B cell (primary cell): ENCODE measurements at places on chromosomes 12 and 14. TPM values are rescaled to one million over a fixed set of nuclear protein-coding genes. Genes with fewer than 3 reads are reported as not detected.

GRCh38 chr12:34626363-34627157 is 604.3 kb downstream of the ALG10 start:
- DNase-seq = no peak
- H3K36me3 ChIP-seq = no peaks in the 10 kb centered on the region
- H3K4me3 ChIP-seq = no peak overlapping the region
- no peaks in the 10 kb centered on the region for H3K27me3 ChIP-seq
- no peaks in the 10 kb centered on the region for H3K4me1 ChIP-seq
- no peak overlapping the region for H3K27ac ChIP-seq

DNA sequence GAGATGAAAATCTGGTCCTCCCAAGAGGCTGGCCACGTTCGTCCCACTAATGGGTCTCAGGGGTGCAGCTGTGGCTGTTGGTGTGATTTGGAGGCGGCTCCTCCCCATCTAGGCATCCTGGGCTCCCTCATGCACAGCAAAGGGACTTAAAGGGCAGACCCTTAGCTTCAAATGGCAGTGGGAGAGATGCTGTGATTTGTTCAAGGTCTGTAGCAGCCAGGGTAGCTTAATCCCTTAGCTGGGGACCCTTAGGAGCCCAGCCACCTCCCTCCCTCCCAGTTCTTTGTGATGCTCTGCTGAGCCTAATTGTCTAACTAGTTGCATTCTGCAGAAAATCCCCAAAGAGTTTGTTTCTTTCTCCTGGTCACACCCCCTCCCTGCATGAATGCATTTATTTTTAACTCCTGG is 18.3 kb downstream of the DYRK4 start:
- H3K36me3 ChIP-seq = no peaks in the 10 kb centered on the region
- no peak overlapping the region for H3K4me3 ChIP-seq
- H3K27ac ChIP-seq = no peak overlapping the region
- no peaks in the 10 kb centered on the region for H3K4me1 ChIP-seq

- no peaks in the 10 kb centered on the region for H3K4me1 ChIP-seq
- no peaks in the 10 kb centered on the region for H3K36me3 ChIP-seq
- H3K27me3 ChIP-seq = no peaks in the 10 kb centered on the region
- no peak overlapping the region for H3K27ac ChIP-seq
Observed at GRCh38 chr14:78592616-78593219, 422.5 kb downstream of the NRXN3 start.

VRTN gene
- not detected in 2 replicates for polyA plus RNA-seq

GRCh38 chr14:69355607-69356281 is 42.4 kb downstream of the ERH start:
- H3K27ac ChIP-seq = no peak overlapping the region
- no peaks in the 10 kb centered on the region for H3K27me3 ChIP-seq
- peaks cover 32% of the 10 kb centered on the region for H3K4me1 ChIP-seq
- H3K36me3 ChIP-seq = no peaks in the 10 kb centered on the region
- no peak for DNase-seq
- no peak overlapping the region for H3K4me3 ChIP-seq

FOS gene
- polyA plus RNA-seq = 3,255 and 4,077 TPM in 2 replicates

LPAR5 gene
- 13.6 and 29.0 TPM in 2 replicates for polyA plus RNA-seq

RIN3 gene
- 57.2 and 62.1 TPM in 2 replicates for polyA plus RNA-seq

DNA sequence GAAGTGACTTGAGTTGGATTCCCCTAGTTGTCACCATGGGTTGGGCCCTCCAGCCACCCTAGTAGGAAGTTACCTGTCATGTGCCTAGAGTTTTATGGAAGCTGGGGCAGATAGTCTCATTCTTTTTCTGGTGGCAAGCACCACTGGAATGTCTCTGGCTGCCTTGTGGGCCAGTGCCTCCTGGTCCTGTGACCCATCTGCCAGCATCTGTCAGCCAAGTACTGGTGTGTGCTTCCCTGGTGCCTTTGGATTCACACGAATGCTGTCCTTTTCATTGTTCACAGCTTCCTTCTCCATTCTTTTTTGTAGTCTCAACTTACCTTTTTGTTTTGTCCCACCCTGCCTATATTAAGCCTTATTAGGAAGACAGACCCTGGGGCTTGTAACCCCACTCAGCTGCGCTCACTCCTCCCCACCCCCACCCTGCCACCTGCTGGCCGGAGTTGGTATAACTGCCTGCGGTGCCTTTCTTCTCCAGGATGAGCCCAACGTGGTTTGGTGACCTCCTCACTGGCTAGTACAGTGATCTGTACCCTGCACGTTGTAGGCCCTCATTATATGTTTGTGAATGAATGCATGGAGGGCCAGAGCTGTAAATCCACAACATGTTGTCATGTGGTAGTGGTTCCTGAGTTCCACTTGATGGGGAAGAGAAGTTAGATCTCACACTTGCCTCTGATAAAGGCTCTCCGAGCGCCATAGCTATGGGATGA is 125.7 kb downstream of the TSPAN9 start:
- peaks cover 36% of the 10 kb centered on the region for H3K4me1 ChIP-seq
- H3K27ac ChIP-seq = no peak overlapping the region
- no peak overlapping the region for H3K4me3 ChIP-seq
- peaks cover 44% of the 10 kb centered on the region for H3K27me3 ChIP-seq
- H3K36me3 ChIP-seq = no peaks in the 10 kb centered on the region
- peak; percentile 55 for DNase-seq

DNA sequence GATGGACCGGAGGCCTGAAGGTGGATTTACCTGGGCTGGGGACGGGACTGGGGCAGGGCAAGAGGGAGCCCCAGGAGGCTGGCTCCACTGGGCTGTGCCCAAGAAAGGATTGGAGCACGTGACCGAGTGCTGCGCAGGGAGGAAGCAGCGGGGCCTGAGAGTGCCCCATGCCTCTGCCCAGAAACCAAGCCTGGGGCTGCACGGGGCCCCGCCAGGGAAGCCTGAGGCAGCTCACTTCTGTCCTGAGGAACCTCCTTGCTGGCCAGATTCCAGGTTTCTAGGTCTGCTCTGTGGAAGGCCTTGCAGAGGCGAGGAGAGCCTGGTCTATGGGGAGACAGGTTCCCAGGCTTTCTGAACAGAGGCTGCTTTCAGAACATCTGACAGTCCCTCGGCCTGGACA is 10.4 kb downstream of the NGB start:
- H3K4me3 ChIP-seq = no peak overlapping the region
- no peak for DNase-seq
- no peak overlapping the region for H3K27ac ChIP-seq

NCOR2 gene
- 24.3 and 25.9 TPM in 2 replicates for polyA plus RNA-seq

DIO3 gene
- polyA plus RNA-seq = 0.09 TPM in 1 of 2 replicates, not detected in the other

DNA sequence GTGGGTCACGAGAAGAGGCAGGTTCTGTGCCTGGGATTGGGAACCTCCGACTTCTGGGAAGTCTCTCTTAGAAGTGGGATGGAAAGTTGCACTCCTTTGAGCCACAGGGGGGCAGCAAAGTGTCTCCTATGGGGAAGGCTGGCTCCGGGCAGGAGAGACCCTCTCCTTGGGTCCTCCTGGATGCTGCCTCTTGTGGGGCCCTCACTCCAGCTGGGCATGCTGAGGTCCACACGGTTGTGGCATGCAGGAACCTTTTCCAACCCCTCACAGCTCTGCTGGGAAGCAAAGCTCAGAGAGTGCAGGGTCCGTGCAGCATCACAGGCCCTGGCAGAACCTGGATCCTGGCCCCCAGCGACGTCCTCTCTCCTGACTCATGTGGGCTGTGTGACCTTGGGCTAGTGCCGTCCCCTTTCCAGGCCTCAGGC is 17.4 kb downstream of the SDSL start:
- H3K36me3 ChIP-seq = no peaks in the 10 kb centered on the region
- H3K4me1 ChIP-seq = no peaks in the 10 kb centered on the region
- H3K27ac ChIP-seq = no peak overlapping the region

OR4E2 gene
- not detected in 2 replicates for polyA plus RNA-seq

MUCL1 gene
- polyA plus RNA-seq = not detected in 2 replicates

DNA sequence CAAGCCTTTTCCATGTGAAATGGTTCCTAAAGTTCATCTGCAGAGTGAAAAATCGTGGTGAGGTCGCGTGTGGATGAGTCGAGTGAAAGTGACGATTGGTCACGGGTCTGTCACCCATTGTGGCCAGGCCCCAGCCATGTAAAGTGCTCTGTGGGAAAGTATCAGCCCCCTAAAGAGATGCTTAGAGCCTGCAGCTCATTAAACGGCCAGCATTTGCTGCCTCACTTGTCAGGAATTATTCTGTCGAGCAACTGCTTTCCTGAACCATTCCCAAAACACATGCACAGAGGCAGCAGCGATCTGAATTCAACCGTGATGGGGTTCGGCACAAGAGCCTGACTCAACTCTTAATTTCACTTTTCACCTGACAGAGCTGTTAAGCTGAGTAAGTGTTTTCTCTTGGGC is 16.0 kb downstream of the DBX2 start:
- H3K27me3 ChIP-seq = no peaks in the 10 kb centered on the region
- DNase-seq = no peak
- no peak overlapping the region for H3K4me3 ChIP-seq
- no peaks in the 10 kb centered on the region for H3K36me3 ChIP-seq

CEBPE gene
- 0.26 and 0.45 TPM in 2 replicates for polyA plus RNA-seq

WNT1 gene
- 0.26 and 0.55 TPM in 2 replicates for polyA plus RNA-seq

DNA sequence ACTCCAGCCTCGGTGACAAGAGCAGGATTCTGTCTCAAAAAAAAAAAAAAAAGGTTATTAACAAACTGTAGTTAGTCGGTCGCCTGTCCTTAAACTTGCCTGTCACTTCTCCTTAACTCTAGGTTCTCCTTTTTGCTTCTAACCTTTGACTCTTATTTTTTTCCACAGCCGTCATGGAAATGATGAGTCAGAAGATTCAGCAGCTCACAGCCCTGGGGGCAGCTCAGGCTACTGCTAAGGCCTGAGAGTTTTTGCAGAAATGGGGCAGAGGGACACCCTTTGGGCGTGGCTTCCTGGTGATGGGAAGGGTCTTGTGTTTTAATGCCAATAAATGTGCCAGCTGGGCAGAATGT is 418 bp upstream of the MYG1 start:
- no peak for DNase-seq
- H3K27me3 ChIP-seq = no peaks in the 10 kb centered on the region
- peak overlapping the region; percentile 65 for H3K27ac ChIP-seq

- no peak for DNase-seq
- H3K27ac ChIP-seq = no peak overlapping the region
- H3K36me3 ChIP-seq = no peaks in the 10 kb centered on the region
- H3K27me3 ChIP-seq = no peaks in the 10 kb centered on the region
Observed at GRCh38 chr14:33062476-33062875, 123.8 kb downstream of the NPAS3 start.

DNA sequence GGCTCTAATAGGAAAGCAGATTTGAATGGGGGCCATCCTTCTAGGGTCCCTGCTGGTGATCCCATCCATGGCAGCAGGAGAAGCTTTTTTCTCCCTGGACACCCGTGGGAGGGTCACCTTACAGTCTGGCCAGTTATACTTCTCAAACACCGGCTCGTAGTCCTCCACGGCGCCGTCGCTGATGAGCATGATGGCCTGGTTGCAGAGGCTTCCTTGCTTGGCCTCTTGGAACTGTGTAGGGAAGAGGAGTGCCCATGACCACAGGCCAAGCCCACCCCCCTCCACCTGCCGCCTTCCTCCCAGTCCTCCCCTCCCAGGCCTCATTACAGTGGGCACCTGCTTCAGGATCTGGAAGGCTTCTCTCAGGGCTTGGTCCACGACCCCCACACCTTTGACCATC is 33.8 kb downstream of the CACNA2D4 start:
- no peak for DNase-seq
- no peak overlapping the region for H3K27ac ChIP-seq
- H3K4me3 ChIP-seq = no peak overlapping the region
- peaks cover 2% of the 10 kb centered on the region for H3K27me3 ChIP-seq

KIF5A gene
- 0.09 and 0.14 TPM in 2 replicates for polyA plus RNA-seq

P2RX7 gene
- 5.0 and 6.3 TPM in 2 replicates for polyA plus RNA-seq

CCDC198 gene
- not detected in 2 replicates for polyA plus RNA-seq

OSBPL8 gene
- 11.1 and 20.3 TPM in 2 replicates for polyA plus RNA-seq

DNA sequence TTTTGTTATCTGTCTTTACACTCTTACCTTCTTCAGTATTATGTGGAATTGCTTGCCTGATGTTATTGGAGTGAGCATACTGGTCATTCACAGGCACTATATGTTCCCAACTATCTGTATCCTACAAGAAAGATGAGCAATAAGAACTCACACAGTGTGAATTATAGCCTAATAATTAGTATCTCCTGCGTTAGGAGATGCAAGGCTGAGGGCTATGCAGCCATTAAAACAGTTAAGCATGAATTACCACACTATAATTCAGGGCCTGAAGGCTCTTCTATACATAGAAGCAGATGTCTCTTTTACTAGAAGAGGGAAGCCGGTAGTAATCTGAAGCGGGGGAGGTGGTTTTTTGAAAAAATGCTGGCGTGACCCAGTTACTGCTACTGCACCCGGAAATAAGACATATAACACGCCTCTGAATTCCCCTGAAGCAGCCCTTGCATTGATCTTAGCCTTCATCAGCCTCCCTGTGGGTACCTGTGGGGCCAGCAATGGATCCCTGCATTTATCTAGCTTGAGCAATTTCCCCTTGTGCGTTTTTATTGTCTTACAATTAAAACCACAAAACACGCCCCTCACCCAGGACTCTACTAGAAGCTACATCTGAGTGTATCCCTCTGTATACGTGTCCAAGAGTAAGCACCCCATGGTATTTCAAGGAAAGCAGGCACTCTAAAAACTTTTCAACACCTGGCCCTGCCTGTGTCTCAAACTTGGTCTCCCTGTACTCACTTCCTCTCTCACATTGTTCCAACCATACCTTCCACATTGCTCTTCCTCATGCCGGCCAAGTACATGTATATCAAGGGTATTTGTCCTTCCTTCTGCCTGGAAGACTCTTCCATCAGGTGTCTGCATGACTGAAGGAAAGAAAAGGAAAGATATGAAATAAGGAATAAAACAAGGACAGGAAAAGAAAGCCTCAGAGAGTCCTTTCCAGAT is 210.9 kb upstream of the ARID2 start:
- DNase-seq = peak; percentile 19
- no peak overlapping the region for H3K27ac ChIP-seq
- H3K27me3 ChIP-seq = no peaks in the 10 kb centered on the region
- H3K4me1 ChIP-seq = peaks cover 6% of the 10 kb centered on the region

KRT3 gene
- not detected in 2 replicates for polyA plus RNA-seq

DNA sequence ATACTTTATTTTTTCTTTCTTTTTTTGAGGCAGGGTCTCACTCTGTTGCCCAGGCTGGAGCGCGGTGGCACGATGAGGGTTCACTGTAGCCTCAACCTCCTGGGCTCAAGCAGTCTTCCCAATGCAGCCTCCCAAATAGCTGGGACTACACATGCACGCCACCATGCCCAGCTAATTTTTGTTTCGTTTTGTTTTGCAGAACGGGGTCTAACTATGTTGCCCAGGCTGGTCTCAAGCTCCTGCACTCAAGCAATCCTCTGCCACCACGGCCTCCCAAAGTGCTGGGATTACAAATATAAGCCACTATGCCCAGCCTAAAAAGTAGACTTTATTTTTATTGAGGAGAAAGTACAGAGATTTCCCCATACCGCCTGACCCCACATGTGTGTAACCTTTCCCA is 4.7 kb upstream of the MSI1 start:
- no peak overlapping the region for H3K4me3 ChIP-seq
- H3K27ac ChIP-seq = no peak overlapping the region
- no peaks in the 10 kb centered on the region for H3K36me3 ChIP-seq
- peaks cover 57% of the 10 kb centered on the region for H3K27me3 ChIP-seq

- no peak overlapping the region for H3K27ac ChIP-seq
- H3K27me3 ChIP-seq = no peaks in the 10 kb centered on the region
- H3K4me3 ChIP-seq = no peak overlapping the region
- no peak for DNase-seq
- H3K4me1 ChIP-seq = no peaks in the 10 kb centered on the region
- no peaks in the 10 kb centered on the region for H3K36me3 ChIP-seq
Observed at GRCh38 chr14:79376557-79376956, 834.7 kb downstream of the DIO2 start.

SLC38A4 gene
- polyA plus RNA-seq = not detected in 2 replicates
